ENCODE measurements at places on chromosomes 7 and 10.

DNA sequence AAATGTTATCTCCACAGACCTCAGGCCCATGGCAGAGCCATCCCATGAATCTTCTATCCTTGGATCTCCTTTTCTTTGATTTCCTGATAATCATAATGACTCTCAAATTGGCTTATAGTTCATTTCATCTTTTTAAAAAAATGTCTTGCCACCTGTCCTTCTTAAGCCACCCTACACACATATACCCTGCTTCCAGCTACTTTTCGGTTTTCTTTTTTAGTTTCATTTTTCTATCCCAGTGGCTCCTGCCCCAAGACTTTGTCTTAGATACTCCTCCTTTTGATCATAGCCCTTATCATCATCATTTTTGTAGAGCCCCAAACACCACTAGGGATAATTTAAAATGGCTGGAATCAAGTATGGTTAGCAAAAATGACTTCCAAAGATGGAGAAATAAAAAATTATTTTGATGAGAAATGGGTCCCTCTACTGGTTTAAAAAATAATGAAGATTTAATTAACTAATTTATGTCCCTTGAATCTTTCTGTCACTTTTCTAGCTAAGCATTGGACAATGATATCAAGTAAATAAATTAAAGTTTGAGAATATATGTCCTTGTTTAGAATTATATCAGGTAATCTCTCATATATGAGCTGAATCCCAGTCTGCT is 277.3 kb upstream of the SEMA3D start:
- no peak for DNase-seq

GRCh38 chr7:131957338-131958020 is 401.1 kb upstream of the PODXL start:
- no peak for DNase-seq

- no peak for DNase-seq
Measured at GRCh38 chr10:49668684-49669083, 10.8 kb upstream of the C10orf53 start.

- DNase-seq = no peak
Measured at GRCh38 chr10:111316722-111317212, 239.9 kb downstream of the ADRA2A start.

GRCh38 chr7:133344275-133344674 is 91.4 kb downstream of the EXOC4 start:
- no peak for DNase-seq

DNA sequence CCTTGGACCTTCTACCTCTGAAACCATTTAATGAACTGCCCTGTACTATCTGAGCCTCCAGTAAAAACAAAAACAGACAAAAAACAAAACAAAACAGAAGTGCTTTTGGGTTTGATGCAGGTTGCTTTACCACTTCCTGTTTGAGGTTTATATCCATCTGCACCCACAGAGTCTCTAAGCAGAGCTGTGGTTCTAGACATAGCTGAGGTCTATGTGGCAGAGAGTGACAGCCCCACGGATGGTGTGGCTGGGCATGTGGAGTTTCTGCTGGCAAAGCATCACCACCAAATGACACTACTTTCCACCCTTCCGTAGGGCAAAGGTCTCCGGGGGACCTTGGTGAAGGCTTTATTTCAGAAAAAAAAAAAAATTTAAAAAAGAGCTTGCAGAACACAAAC is 754.2 kb downstream of the GRID1 start:
- no peak for DNase-seq

DNA sequence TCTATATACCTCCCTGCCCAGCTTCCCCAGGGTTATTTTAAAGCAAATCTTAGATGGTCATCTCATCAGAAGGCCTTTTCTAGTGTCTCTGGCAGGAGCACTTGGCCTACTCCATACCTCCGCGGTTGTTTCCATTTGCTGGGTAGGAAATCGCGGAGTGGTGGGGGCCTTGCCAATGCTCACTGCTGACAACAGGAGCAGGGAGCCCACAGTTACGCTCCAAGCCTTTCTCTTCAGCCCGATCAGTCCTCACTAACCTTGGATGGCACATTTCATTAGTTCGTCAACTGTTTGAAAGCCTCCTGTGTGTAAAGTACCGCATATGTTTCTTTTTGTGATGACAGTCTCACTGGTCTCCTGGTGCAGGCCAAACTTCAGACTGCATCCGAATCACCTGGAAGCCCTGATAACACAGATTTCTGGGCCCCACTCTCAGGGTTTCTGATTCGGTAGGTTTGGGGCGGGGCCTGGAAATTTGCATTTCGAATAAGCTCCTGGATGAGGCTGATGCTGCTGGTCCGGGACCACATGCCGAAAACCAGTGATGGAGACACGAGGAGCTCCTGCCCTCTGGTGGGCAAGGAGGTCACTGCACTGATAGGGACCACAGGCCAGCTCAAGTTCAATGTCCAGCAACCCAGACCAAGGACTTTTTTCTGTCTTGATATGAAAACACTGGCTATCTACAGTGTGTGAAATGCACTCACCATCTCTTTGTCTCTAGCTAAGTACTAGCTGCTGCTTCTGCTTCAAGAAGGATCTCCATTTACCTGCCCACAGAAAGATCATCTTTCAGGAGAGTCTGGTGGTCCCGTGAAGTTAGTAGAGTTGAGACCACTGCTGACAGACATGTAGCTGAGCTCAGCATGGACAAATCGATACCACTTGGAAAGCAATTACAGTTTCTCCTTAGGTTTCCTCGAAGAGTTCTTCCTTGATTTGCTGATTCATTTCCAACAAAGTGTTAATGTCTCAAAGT is 14.0 kb downstream of the LRGUK start:
- DNase-seq = peak; percentile 13

DNA sequence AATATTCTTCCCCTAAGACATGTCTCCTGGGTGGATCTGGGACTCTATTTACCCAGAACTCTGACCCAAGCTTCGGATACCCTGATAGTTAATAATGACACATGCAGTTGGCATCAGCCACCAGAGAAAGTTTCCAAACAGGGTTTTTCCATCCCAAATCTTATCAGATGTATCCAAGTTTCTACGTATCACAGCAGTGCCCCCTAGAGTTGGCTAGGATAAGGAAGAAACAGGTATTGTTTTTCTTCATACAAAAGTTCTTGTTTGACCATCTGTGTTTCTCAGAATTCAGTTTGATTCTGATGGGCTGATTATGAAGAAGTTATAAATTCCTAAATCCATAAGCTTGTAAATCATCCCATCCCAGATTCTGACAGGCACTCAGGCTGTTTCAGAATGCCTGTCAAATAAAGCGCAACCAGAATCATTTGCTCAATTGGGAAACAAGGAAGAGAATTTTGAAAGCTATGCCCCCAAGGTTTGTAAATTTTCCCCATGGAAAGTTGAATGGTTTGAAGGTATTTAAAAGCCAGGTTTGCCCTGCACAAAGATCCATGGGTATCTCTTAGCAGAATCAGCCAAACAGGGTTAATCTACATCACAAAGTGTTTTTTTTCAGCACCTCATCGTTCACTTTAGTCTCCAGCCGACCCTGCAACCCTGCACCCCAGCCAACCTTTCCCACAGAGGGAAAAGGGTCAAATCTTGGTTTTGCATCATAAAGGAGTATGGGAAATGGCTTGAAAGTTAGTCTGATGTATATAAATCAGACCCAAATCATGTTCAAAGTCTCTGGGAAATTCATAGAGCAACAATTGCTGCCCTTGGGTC is 47.4 kb downstream of the NRAP start:
- no peak for DNase-seq

DNA sequence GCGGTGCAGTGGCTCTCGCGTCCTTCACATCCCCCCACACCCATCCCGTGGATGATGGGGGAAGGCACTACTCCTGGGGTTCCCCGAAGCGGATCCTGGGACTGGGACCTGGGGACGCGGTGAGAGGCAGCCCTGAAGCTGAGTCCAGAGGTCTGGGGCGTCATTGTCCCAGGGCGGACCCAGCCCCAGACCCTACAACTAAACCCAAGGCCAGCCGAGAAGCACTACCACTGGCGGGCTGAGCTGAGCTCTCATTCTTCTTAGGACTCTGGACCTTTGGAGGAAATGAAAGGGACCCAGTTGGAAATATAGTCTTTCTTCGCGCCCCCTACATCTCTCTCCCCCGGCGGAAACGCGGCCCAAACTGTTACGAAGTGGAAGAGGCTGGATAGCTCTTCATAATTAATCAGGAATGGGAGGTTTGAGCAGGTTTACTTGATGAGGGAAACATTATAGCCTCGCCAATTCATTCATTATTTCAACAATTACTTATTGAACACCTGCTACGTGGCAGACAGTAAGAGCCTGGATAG is 389 bp upstream of the FBXL15 start:
- no peak for DNase-seq

DNA sequence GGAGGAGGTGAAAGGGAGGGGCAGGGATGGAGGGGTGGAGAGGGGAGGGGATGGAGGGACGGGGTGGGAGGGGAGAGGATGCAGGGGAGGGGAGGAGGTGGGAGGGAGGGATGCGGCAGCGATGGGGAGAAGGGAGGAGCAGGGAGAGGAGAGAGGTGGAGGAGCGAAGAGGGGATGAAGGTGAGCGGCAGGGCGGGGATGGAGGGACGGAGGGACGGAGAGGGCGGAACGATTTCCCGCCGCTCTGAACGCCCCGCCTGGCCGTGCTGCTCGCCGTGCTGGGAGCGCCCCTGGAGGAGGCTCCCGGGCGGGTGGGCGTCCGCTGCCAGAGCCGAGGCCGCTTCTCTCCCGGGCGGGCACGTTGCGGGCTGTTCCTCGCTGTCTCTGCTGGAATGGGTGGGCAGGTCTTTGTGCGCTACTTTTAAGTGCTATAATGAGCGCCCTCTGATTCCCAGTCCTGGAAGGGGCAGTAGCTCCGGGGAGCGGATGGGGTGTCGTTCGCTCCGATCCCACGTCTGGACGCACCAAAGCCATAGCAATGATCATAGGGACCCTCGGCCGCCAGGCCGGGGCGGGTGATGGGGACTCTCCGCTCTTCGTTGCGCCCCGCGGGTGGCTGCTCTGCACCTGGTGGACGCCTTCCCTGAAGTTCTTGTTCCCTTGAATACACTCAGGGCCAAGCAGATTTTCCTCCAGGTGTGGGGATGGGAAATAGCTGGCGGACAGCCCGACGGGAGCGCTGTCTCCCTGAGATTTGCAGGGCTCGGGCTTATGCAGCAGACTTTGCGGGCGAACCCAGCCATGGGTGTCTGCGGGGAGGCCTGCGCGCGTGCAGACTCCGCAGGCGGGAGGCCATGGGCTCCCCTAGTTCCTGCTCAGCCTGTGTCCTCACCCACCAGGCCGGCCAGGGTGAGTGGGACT is 81.1 kb upstream of the CPXM2 start:
- DNase-seq = no peak

DNA sequence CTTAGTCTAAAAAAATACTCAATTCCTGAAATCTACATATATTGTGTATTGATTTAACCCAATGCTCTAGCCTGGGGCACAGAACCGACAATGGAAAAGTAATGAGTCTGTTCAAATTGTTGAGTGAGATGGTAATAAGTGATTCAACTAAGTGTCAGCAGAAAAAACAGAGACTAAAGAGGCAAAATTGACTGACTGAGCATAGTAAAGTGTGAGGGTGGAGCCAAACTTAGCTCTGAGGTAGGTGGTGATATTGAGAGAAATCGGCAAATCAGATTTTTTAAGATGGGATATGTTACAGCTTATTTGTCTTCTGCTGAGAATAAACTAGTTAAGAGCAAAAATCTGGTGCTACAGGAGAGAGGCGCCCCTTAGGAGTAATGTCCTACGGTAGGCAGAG is 764.0 kb upstream of the LRRN3 start:
- no peak for DNase-seq

DNA sequence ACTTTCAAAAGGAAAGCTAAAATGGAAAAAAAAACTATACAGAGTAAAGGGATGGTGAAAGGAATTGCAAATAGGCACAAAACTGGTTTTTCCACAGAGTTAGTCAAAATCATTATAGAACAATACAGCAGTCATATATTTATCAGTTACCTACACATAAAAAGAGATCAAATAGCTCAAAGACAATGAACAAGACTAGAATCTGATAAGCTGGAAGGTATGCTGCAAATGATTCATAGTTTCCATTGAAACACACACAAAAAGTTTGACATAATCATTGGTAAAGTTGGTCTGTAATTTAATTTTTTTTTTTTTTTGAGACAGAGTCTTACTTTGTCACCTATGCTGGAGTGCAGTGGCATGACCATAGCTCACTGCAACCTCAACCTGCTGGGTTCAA is 92.4 kb upstream of the SGCE start:
- no peak for DNase-seq
